Upper lobe of right lung (tissue), 1 donor: ENCODE measurements at places on chromosomes 16 and 17. TPM values are rescaled to one million over a fixed set of nuclear protein-coding genes. Genes with fewer than 3 reads are reported as not detected.

DNA sequence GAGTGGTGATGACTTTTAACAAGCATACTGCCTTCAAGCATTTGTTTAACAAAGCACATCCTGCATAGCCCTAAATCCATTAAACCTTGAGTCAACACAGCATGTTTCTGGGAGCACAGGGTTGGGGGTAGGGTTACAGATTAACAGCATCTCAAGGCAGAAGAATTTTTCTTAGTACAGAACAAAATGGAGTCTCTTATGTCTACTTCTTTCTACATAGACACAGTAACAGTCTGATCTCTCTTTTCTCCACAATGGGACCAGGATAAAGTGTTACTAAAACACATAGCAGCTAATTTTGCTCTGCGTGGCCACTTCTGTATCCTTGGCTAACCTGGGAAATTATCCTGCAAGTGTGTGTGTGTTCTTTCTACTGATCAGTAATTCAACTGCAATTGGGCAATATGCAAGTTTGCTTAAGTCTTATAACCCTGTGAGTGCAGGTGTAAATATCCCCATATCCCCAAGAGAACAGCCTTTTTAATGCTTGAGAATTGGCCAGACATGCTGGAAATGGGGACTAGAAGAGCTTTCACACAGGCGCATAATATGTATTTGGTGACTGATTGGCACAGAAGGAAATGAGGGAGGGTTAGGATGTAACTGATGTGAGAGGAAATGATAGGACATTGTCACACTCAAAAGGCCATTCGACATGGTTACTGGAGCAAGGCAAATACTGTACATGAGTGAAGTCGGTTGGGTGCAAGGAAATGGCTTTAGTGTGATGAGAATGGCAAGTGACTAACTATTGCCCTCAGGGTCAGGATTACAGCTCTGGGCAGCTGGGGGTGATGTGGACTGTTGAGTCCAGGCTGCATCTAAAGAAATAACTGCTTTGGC lies 10.8 kb upstream of the ANKS4B start:
- H3K27ac ChIP-seq, result peak overlapping the region; percentile 24
- DNase-seq, result no peak
- no peaks in the 10 kb centered on the region for H3K4me1 ChIP-seq
- no peaks in the 10 kb centered on the region for H3K36me3 ChIP-seq
- no peaks in the 10 kb centered on the region for H3K27me3 ChIP-seq
- H3K4me3 ChIP-seq, result no peak overlapping the region

DNA sequence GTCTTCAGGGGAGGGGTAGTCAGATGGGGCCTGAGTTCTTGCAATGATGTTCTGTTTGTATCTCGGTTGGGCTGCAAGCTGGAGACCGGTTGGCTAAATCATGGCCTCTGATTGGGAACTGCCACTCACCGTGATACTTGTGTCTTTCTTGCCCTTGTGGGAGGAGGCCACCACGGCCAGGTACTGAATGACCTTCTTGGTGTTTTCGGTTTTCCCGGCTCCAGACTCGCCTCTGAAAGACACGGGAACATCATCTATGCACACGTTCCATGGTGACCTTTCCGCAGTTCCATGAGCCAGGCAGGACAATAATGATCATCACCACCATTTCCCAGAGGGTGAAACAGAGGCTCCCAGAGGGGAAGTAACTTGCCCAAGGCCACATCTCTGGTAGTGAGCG lies 70.3 kb downstream of the MYH11 start:
- DNase-seq, result no peak
- H3K27me3 ChIP-seq, result no peaks in the 10 kb centered on the region
- H3K4me1 ChIP-seq, result no peaks in the 10 kb centered on the region
- H3K27ac ChIP-seq, result no peak overlapping the region
- no peak overlapping the region for H3K4me3 ChIP-seq
- no peaks in the 10 kb centered on the region for H3K36me3 ChIP-seq

DNA sequence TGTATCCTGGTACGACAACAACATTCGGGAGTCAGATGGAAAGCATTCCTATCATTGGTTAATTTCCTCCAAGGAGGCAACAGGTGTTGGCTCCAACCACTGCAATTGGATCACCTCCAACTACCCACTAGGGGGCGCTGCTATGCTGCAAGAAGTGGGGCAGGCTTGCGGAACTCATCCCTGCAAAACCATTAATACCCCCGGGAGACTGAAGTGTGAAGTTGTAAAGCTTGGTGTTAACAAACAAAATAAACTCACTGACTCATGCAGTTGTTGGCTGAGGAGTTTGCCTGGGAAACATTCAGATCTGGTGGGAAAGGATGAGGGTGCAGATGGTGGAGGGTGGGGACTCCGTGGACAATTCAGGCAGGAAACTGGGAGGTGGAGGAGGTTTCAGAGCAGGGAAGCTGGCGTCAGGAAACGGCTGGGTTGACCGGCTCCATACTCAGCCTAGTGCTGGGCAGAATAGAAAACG lies 84.9 kb downstream of the HS3ST2 start:
- no peak overlapping the region for H3K4me3 ChIP-seq
- no peaks in the 10 kb centered on the region for H3K36me3 ChIP-seq
- peak; percentile 78 for DNase-seq
- no peak overlapping the region for H3K27ac ChIP-seq
- H3K27me3 ChIP-seq, result no peaks in the 10 kb centered on the region
- no peaks in the 10 kb centered on the region for H3K4me1 ChIP-seq

DNA sequence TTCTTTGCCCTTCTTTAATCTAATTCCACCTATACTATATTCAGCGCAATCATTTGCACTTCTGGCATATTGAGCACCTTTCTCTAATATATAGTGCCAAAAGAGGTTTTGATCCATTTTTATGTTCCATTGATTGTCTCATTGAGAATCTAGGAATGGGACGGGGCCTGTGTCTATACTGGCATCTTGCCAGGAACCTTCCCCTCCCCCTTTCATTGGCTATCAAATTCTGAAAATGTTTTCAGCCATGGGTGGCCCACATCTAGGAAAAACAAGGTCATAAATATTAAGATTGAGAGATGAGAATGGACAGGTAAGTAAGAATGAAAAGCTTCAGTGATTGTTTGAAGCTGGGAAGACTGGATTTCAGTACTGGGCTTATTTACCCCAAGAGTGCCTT lies 159.9 kb downstream of the FTO start:
- H3K27ac ChIP-seq, result no peak overlapping the region
- H3K36me3 ChIP-seq, result peaks cover 4% of the 10 kb centered on the region
- no peak for DNase-seq

- H3K27ac ChIP-seq, result no peak overlapping the region
- no peak overlapping the region for H3K4me3 ChIP-seq
- H3K4me1 ChIP-seq, result no peaks in the 10 kb centered on the region
- no peaks in the 10 kb centered on the region for H3K27me3 ChIP-seq
Observed at GRCh38 chr17:77721846-77722160, 236.7 kb upstream of the TNRC6C start.

DNA sequence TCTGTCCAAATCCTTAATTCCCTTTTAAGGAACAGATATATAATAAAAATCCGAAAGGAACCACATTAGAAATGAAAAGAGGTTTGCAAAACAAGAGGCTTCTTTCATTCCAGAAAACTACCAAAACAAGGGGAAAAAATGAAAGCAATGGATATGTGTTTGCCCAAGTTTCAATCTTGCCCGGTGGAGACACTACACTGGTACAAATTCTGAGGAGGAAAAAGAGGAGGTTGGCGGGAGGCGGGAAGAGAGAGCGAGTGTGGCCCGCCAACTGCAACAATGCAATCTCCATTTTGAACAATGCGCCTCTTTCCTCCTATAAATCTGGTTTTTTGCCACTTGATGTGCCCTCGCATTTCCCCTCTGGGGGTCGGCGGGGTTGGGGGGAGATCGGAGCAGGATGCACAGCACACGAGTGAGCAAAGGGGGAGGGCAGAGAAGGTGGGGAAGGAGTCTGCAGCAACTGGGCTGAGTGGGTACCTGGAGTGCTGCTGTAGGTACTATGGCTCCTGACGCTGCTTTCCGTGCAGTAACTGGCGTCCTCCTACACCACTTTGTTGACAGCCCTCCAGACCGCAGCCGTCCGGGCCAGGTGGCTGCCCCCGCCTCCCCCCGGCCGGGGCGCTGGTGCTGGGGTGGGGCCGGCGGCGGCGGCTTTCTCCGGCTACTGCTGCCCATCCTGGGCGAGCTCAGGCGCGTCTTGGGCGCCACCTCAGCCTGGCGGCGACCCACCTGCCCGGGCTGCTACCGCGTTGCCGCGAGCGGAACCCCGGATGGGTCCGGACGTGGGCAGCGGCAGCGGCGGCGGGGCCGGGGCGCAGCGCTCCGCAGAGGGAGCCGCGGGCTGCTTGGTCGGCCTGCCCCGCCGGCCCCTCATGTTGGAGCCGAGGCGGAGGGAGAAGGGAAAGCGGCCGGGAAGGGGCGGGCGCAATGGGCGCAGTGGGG lies 93.8 kb upstream of the PLEKHM1 start:
- H3K27ac ChIP-seq, result peak overlapping the region; percentile 89
- H3K27me3 ChIP-seq, result no peaks in the 10 kb centered on the region
- peak overlapping the region; percentile 75 for H3K4me3 ChIP-seq
- no peaks in the 10 kb centered on the region for H3K36me3 ChIP-seq

FBXW10 gene
- not detected for total RNA-seq
